ENCODE measurements at places on chromosomes 5 and 9.
A peak's percentile ranks its signal among the peaks of the same experiment; 100 is the strongest.

DNA sequence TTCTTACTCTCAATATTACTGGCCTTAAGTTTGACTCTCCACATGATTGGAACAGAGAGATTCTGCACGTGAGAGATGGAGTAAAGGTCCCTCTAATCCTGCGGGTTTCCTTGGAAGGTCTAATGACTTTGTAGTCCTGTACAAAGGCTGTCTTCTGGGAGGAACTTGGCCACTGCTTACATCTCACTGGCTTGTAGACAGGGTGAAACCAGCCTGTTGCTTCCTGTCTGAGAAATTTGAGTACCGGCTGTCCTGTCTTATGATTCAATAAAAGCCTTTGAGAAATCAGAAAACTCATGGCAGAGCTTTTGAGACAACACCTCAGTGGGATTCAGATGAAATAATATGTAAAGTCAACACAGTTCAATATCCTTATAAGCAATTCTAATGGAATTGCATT is 43.0 kb downstream of the IL31RA start:
- DNase-seq, result no peak

- no peak for DNase-seq
These were observed 95.8 kb downstream of the PLCXD3 start for GRCh38 chr5:41414598-41414997.

DNA sequence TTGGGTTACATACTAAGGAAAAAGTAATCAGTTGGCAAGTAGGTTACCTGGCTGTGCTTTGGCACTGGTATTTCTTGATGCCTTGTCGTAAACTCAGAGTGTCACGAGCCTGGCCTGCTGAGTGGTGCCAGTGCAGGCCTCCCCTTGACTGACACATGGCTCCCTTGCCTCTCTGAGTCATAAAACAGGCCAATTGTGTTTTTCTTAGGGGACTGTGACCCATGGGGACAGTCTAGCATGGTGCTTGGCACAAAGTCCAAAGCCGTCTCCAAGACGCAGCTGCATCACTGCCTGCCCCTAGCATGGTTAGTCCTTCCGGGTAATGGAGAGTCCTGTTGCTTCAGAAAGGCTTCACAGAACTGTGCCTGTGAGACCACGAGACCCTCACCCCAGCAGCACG is 132.5 kb downstream of the MVB12B start:
- DNase-seq, result no peak

DNA sequence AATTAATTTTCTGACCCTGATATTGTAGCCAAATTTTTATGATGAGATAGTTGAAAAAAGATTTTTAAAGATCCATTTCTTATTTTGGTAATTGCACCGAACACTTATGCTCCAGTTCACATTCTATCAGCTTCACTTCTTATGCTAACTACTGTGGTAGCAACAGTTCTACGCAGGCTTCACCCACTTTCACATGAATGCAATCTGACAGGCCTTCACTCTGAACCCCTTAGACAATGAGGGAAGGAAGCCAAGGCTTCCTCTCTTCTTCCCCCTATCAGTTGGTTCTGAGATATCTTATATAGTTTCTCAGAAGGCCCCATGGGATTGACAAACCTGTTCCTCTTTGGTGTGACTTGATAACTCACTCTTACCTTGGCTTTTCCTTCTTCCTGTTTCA is 185.8 kb downstream of the CETN3 start:
- no peak for DNase-seq

GRCh38 chr9:114887963-114888362 is 42.4 kb downstream of the TNFSF8 start:
- no peak for DNase-seq

- no peak for DNase-seq
These were observed 52.0 kb downstream of the OLFM1 start for GRCh38 chr9:135139366-135139959.

- no peak for DNase-seq
These were observed 15.3 kb upstream of the F2RL2 start for GRCh38 chr5:76638479-76638878.

- DNase-seq, result no peak
These were observed 10.0 kb downstream of the SMARCA2 start for GRCh38 chr9:2024888-2025782.

DNA sequence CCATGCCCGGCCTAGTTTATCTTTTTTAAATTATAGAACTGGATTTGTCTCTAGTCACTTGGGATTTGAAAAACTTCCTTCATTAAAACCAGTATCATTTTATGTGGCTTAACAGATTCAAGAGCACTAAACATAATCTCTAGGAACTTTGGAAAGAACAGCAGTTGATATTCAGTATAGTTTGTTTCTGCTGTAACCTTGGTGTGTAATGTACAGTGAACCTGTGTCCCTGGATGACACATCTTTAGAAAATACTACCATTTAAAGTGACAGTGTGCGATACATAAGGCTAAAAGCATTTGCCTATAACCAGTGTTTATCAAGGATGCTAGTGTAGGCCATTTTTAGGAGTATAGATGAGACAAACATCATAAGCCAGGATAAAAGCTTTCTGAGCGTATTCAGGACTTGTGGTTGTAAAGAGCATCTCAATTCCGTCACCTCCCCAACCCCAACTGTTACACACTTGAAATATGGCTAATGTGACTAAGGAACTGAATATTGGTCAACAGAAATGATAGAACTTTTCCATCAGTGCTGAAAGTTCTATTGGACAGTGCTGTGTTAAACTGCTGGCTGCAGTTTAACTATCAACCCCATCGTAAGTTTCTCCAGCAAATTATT is 4.4 kb downstream of the SNX18 start:
- no peak for DNase-seq

DNA sequence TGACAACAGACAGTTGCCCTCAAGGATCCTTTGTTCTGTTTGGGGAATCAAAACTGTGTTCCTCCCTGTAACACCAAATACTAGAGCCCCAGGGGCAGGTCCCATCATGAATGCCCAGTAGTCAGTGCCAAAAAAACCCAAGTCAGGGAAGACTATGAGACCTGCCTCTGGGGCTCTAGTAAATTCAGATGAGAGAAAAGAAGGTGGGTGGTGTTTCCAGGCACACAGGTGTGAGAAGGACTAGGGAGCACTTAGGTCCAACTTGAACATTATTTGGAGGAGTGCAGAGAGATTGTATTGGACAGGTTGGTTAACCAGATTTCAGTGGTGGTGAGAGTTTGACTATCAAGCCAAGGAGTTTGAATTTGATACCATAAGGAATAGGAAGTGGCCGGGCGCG is 52.0 kb downstream of the SLC22A5 start:
- no peak for DNase-seq

DNA sequence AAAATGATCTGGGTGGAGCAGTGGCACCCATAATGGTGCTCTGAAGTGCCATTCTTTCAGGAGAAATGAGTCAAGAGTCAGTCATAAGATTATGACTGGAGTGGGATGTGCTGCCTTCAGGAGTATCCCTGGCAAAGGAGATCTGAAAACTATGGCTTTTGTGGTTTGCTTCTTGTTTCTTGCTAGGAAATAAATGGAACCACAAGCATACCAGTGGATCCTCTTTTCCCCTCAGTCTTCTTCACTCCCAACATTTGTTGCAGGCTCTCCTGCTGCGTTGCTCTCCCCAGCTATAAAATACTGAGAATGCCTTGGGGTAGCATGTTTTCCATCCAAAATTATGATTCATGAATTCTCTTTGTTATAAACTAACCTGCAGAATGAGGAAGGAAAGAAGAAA is 199.1 kb downstream of the NNT start:
- no peak for DNase-seq

- DNase-seq, result no peak
These were observed 452.1 kb upstream of the PTPRD start for GRCh38 chr9:11064909-11065308.

DNA sequence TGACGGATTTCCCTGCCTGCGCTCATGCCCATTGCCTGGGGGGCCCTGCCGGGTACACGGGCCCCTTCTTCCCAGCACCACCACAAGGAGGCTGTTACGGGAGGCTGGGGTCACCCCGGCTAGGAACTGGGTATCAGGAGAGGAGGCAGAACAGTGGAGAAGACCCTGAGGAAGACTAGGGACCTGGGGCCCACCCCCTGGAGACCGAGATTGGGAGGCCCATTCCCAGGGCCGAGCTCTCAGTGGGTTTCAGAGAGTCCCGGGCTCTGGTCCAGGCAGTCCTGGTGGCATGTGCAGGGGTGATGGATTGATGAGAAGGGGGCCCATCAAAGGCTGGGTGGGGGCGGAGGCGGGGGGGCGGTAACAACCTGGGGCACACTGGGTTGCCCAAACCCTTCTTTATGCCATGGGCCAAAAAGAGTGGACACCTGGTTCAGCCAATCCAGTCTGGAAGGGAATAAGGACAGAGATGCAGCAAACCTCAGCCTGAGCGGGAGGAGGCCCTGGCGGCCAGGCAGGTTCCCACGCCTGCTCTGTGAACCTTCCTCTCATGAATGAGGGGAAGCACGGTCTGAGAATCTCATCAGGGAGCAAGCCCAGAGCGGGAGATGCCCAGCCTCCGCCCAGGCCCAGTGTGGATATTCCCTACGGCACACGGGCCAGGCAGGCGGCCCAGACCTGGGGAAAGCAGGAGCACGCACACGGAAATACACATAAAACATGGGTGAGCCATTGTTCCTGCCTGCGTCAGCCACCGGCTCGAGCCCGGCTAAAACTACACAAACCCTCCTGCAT is 785 bp upstream of the P4HA2 start:
- no peak for DNase-seq

- DNase-seq, result no peak
These were observed 435 bp downstream of the ZNF189 start for GRCh38 chr9:101398930-101399642.

DNA sequence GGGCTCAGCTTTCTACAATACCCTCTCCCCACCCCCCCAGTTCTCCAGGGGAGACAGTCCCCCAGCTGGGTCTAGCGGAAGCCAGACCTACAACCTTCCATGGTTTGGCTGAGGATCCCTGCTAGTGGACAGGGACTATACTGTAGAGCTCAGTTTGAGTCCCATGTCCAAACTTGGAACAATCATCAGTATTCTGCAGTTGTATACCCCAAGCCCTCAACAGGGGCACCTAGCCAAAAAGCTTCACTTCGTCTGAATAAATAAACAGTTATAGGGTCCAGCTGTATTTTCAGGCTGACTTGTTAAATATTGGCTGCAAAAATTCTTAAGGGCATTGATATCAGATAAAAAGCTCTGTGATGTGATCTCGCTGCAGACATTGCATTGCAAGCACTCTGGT is 15.4 kb upstream of the C9 start:
- no peak for DNase-seq

GRCh38 chr5:155631116-155631515 is 617.6 kb downstream of the KIF4B start:
- DNase-seq, result no peak

DNA sequence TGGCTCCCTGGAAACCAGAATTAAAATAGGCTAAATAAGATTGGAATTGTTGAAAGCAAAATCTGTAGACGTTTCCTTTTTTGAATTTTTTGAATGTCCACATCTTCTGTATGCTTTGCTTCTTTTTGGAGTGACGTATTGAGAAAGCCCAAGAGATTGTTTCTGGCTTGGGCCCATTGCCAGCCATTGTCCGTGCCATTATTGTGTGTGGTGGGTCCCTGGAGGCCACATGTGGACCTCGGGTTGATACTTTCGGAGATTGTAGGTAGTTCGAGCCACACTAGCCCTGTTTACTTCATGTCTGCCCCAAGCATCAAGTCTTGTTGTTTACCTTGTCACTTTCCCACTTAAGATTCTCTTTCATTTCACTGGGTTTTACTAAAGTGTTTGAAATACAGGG is 106.0 kb downstream of the PALM2AKAP2 start:
- DNase-seq, result no peak

GRCh38 chr5:2750758-2751464 is 566 bp downstream of the IRX2 start:
- DNase-seq, result no peak

GRCh38 chr5:137735555-137736284 is at the start of gene KLHL3:
Gene KLHL3 (minus strand): TSS chr5:137736089. CDS start chr5:137735646, 443 bp downstream.
- peak; percentile 39 for DNase-seq

DNA sequence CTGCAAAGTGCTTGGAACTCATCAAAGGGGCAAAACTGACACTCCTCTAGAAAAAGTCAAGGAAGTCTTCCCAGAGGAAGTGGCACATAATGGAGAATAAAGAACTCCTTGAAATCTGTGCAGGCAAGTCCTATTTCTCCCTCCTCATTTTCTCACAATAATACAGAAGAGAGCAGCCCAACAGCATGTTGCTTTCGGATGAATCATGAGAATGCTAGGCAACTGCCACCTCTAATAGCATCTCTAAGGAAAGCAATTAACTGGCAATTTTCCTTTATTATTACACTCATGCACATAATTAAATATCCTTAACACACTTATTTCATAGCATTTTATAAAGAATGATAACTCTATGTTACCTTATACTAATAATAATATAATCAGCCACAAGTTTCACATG is 122.2 kb upstream of the PTGER4 start:
- DNase-seq, result no peak

GRCh38 chr9:5840788-5841187 is 7.9 kb upstream of the ERMP1 start:
- no peak for DNase-seq

DNA sequence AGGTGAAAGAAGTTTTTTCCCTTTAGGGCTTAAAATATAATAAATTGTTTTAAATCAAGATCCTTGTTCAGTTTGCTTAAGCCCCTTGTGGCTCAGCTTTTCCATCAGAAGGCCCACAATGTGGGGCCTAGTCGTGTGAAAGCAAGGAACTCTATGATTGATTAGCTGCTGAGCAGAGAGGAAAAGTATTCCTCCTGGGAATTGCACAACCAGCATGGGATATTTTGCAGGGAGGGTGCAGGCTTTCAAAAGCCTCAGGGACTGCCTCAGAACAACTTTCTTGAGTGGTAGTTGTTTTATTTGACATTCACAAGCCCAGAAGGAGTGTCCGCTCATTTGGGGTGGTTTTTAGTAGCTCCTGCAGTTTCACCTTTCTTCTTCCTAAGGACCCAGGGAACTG is 19.8 kb downstream of the TTC23L start:
- no peak for DNase-seq

DNA sequence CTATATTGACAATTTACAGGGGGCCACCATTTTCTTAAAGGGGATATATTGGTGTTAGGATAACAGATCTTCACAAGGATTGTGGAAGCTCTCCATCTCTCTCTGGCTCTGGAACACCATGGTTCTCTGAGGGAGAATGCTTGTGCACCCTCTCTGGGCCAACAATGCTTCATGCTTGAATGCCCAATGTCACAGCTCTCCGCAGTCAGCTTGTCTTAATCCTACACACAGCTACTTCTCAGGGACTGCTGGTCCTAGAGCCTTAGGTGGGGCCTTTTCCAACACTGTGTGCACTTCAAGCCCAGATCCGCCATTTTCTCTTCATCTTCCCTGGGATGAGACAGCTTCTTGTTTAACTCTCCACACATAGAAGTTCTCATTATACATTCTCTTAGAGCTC is 6.9 kb upstream of the PDLIM4 start:
- no peak for DNase-seq

Data from stimulated activated CD4-positive, alpha-beta T cell treated with anti-CD3 and anti-CD28 coated beads, TNF-alpha, amount 100 ng/mL, for 24 hours (primary cell).